Mesendoderm (in vitro differentiated cells): ENCODE measurements at places on chromosomes 5 and 9.

- no peak for DNase-seq
Measured at GRCh38 chr5:11607944-11608483, 296.2 kb downstream of the CTNND2 start.

DNA sequence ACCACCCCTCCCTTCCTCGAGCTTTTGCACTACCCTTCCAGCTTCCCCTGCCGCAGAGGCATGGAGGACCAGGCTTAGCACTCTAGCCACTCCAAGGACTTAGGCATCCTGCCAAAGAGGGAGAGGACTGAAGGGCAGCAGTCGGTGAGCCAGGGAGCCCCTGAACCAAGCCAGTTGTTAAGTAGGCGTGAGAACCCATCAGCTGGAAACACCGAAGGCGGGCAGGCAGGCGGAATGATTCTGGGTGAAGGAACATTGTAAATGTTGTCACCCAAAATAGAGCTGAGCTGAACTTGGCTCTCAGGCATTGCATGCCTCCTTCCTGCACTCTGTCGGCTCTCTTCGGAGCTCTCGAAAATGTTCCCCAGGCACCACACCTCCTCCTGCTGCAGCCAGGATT is 42.8 kb downstream of the NRG2 start:
- DNase-seq, result no peak

DNA sequence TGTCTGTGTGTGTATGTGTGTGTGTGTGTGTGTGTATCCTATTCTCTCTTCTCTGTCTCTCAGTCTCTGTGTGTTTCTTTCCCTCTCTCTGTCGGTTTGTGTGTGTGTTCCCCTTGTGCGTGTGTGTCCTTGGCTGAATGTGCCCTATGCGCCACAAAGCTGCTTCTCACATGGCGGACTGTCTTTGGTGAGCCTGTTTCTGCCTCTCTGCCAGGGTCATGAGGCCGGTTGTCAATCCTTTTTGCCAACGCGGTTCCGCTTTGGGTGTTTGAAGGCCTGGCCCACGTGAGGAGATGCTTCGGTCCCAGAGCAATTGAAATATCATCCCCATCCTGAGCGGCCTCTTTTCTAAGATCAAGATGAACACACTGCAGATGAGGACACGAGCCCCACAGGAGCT is 476.0 kb downstream of the SPATA31A7 start:
- no peak for DNase-seq

DNA sequence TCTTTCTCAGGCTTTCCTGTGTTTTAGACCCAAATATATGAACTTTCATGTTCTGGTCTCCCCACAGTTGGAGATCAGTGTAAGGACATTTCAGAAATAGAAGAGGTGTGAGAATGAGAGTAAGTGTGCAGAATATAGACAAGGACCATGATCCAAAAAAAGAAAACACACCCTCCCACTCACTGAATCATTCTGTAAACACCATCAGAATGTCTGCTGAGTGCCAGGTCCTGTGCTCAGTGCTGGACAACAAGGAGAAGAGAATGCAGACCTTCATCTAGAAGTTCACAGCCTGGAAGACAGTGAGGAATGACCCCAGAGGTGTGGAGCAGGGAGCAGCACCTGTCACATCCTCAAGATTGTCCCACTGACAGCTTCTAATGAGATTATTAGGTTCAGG is 19.1 kb upstream of the SH3RF2 start:
- no peak for DNase-seq
